ENCODE measurements at places on chromosomes 12 and 14. TPM values are rescaled to one million over a fixed set of nuclear protein-coding genes. Genes with fewer than 3 reads are reported as not detected.
A peak's percentile ranks its signal among the peaks of the same experiment; 100 is the strongest.

GRCh38 chr12:15274561-15274967 lies 47.7 kb upstream of the PTPRO start:
- no peak for ATAC-seq

DNA sequence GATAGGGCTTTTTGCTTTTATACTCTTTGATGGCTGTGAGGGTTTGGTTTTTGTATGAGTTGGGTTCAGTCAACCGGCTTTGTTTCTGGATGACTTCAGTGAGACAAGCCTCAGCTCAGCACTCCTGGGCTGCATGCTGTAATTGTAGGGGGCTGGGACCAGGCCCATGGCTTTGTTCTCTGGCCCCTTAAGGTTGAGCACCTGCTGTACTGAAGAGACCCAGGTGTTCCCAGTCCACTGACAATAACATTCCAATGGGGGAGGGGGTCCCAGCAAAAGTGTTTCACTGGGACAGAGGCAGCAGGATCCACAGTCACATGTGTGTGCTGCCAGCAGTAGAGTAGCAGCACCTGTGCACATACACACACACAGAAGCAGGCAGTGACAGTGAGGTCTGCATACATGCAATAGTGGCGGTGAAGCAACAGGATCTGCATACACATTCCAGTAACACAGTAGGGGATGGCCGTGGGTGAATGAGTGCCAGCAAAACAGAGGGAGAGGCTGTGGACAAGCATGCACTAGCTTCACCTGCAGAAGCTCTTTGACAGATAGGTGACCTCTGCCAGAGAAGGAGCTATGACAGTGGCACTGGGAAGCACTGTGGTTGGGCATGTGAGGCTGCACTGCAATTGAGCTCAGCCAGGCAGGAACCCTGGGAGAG lies 240.4 kb downstream of the ASCL1 start:
- ATAC-seq, result no peak

DNA sequence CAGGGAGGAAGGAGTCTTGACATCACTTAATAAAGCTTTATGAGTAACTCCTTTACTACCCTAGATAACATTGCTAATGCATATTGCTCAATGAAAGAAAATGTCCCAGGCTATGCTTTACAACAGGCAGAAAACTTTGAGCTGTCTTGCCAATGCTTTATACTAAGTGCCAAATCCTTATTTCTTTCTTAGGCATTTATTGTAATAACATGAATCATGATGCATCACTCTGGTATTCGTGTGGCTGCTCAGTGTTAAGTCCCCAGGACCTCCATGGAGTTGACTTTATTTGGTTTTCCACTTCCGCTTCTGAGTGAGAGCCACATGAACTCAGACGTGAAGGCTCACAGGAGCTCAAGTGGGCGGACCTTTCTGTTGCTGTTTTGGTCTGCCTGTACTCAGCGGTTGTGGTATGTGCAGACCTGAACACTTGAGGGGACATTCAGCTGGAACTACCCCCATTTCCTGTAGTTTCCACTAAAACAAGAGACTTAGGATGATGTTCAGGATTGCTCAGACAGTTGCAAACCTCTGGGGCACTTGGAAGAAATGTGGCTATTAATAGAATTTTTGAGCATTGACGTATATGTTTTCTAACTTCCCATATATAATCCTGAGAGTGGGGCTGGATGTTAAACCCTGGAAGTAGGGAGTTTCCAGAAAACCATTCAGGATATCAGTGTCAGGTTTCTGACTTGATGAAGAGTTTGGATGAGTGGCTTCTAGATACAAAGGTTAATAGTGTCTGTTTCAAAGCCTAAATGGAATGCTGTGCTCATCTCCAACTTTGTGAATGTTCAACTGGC lies 258.6 kb downstream of the MSRB3 start:
- peak; percentile 41 for ATAC-seq

SLC6A15 gene
- 3.8 TPM for total RNA-seq

- no peak for ATAC-seq
These were observed 19.3 kb upstream of the SERPINA6 start for GRCh38 chr14:94342334-94342934.

DNA sequence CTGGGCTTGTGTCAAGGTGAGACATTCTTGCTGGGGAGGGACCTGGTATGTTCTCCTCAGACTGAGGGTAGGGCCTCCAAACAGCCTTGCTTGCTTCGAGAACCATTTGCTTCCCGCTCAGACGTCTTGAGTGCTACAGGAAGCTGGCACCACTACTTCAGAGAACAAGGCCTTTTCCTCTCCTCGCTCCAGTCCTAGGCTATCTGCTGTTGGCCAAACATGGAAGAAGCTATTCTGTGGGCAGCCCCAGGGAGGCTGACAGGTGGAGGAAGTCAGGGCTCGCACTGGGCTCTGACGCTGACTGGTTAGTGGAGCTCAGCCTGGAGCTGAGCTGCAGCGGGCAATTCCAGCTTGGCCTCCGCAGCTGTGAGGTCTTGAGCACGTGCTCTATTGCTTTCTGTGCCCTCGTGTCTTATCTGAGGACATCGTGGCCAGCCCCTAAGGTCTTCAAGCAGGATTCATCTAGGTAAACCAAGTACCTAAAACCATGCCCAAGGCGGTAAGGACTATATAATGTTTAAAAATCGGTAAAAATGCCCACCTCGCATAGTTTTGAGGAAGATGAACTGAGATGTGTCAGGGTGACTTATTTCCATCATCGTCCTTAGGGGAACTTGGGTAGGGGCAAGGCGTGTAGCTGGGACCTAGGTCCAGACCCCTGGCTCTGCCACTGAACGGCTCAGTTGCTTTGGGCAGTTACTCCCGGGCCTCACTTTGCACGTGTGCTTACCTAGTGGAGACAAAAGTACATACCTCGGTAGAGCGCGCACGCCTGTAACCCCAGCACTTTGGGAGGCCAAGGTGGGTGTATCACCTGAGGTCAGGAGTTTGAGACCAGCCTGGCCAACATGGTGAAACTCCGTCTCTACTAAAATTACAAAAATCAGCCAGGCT lies 4.3 kb downstream of the GAPDH start:
- ATAC-seq, result no peak
